Left renal cortex interstitium (tissue), 4 donors: ENCODE measurements at places on chromosomes 3 and 15. TPM values are rescaled to one million over a fixed set of nuclear protein-coding genes. Genes with fewer than 3 reads are reported as not detected.
A peak's percentile ranks its signal among the peaks of the same experiment; 100 is the strongest.

The ABHD10 gene
- 58.8 TPM for polyA plus RNA-seq

The ALDH1A2 gene
- polyA plus RNA-seq, result 328 TPM

DNA sequence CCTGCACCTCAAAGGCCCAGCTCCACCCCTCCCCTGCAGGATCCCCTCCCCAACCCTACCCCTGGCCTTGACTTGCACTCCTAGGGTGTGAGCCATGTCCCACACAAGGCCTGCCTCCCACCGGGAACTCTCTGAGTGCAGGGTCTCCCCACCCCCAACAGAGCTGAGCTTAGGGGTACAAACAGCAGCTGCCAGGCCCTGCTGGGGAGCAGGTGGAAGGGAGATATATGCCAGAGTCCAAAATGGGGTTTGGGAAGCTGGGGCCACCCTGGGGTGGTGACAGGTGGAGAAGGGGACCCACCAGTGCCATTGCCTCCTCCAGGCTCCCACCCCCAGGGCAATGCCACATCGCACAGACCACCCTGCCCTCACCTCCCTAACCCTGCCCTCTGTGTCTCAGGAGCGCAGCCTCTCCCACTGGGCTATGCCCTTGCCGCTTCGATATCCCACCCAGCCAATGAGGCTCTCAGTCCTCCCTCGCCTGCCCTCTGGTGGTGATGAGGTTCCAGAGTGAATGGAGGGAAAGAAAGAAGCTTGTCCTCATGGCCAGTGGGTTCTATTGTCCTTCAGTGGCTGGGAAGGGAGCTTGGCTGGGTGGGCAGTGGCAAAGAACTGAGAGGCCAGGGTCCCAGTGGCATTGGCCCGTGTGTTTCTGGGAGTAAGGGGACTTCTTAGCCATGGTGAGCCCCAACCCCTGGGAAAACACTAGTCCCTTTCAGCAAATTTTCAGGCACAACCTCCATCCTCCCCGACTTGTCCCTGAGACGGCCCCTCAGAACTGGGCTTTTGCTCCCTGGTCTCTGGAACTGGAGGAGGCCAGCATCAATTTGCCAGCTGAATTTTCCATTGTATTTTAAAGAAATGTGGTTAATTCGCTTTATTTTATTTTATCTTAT is 46.8 kb downstream of the CYP11A1 start:
- no peak for DNase-seq

- no peak for DNase-seq
These were observed 14.7 kb upstream of the LRRFIP2 start for GRCh38 chr3:37189109-37189508.

DNA sequence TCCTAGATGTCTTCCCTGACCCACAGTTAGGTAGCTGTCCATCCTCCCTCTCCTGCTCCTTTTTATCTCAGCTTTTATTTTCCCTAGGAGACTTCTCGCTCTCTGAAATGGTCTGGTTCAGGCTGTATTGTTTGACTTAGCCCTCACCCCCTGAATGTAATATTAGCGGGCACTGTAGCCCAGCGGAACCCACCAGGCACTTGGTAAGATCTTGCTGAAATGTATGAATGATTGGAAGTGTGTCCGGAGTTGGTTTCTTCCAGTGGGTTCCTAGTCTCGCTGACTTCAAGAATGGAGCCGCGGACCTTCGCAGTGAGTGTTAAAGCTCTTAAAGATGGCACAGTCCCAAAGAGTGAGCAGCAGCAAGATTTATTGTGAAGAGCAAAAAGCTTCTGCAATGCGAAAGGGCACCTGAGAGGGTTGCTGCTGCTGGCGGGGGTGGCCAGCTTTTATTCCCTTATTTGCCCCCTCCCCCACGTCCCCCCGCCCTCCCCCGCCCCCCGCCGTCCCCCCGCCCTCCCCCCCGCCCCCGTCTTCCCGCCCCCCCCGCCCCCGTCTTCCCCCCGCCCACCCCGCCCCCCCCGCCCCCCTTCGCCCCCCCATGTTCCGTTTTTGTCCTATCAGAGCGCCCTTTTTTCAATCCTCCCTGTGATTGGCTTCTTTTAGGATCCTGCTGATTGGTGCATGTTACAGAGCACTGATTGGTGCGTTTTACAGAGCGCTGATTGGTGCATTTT is 694 bp upstream of the EEFSEC start:
- DNase-seq, result no peak

GRCh38 chr3:46861605-46862368 is 1.5 kb downstream of the MYL3 start:
- DNase-seq, result no peak

GRCh38 chr15:53038655-53038941 is 248.5 kb upstream of the ONECUT1 start:
- no peak for DNase-seq

GRCh38 chr3:134464689-134465365 is 21.0 kb downstream of the ANAPC13 start:
- no peak for DNase-seq

GRCh38 chr3:44862226-44862637 is 520 bp downstream of the TMEM42 start:
- peak; percentile 32 for DNase-seq

- no peak for DNase-seq
These were observed 16.1 kb downstream of the ALDH1A3 start for GRCh38 chr15:100895721-100896120.

The DLL4 gene
- 7.6 TPM for polyA plus RNA-seq

DNA sequence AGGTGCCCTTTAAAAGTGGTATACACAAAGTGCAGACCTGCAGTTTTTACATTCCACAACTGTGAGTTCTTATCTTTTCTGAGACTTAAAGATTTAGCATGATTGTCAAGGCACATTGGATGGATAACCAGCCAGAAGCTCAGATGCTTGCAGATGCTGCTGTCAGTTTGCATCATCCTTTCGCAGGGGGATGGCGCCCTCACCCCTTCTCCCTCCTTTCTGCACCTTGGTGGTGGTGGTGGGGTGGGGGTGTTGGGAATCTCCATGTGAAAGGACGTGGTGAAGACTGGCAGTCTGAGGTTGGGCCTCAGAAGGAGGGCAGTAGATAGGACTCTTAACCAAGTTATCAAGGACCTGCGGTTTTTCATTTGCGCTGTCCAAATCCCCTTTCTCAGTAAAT is 309.6 kb upstream of the SEMA6D start:
- no peak for DNase-seq

DNA sequence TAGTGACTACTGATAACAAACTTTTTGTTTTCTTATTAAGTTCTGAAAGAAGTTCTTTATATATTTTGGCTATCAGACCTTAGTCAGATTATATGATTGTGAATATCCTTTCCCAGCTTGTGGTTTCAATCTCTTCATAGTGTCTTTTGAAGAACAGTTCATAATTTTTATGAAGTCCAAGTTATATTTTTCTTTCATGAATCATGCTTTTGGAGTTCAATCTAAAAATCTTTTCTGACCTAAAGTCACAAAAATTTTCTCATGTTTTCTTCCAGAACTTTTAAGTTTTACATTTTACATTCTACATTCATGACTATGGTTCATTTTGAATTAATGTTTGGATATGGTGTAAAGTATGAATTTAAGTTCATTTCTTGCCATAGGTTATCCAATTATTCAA is 34.2 kb upstream of the OCA2 start:
- no peak for DNase-seq

DNA sequence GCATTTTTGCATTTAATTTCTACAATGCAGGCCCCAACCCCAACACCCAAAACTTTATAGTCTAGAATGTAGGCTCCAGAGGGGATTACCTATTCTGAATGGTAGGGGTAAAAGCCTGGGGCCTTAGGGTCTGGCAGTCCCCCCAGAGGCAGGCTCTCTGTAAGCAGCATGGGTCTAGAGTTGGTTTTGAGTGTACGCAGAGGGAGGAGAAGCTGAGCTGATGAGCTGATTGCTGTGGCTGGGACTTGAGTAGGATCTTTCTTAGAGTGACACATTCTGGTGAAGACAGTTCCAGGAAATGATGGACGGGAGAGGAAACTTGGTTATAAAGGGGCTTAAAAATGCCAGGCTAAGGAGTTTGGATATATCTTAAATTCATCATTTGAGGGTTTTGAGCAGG is 2.1 kb downstream of the LPP start:
- DNase-seq, result no peak

DNA sequence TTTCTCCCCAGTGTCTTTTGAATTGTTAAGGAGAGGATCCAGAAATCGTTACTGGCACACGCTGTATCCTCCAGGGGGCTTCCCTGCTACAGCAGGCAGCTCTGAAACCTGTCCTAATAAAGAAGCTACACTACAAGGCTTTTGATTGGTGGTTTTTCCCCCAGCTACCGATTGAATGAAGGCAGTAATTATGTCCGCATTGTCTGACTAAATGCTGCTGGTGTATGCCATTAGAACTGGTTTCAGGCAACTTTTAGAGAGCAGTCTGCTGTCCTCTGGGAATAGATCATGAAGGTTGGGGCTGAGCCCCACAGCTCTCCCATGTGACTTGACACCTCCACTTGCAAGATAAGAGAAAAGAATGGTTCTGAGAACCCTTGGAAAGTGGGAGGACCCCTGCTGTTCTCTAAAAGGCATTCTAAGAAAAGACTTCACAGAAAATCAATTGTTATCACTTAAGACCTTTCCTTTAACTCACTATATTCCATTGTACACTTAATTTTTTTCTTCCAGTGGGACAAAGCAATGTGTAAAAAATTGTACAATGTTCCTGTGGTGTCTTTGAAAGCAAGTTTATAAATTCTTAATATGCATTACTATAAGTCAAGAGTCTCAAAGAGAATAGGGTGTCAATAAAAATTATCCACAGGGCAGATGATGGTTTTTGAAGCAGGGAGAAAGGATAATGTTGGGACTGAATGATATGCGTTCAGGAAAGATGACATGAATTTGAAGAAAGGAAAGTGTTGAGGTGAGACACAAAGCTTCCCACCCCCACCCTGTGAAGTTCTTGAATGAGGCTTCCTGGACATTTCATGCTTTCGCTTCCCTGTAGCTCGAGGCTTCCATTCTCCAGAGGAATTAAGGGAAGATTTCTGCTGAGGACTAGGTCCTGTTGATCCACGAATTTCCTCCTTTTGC is 53.0 kb upstream of the DAZL start:
- no peak for DNase-seq

The TUSC7 gene
- polyA plus RNA-seq, result not detected

The MST1 gene
- 210 TPM for polyA plus RNA-seq

DNA sequence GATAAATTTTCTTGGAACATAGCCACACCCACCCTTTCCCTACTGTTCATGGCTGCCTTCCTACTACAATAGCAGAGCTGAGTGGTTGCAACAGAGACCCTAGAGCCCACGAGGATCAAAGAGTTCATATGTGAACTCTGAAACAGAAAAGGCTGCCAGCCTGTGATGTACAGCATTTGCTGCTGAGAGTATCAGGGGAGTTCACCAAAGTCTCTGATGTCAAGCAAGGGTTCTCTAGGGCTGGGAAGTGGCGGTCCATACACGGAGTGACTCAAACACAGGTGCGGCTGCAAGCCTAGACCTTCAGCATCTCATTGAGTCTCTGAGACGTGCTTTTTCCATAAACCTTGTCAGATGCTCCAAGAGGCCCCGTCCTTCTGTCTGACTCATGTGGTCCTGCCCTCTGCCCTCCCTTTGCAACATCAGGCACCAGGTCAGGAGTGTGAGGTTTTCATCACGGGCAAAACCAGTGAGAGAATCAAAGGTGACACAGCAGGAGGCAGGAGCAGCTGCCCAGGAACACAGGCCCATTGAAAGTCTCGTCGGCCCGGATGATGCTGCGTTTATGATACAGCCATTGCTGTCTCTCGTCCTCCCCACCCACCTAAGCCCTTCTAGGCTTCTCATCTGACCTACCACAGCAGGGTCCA is 42.9 kb downstream of the PCSK6 start:
- DNase-seq, result no peak
